ENCODE measurements at places on chromosomes 7 and 10. TPM values are rescaled to one million over a fixed set of nuclear protein-coding genes. Genes with fewer than 3 reads are reported as not detected.

GRCh38 chr7:7519056-7519455, 16.6 kb downstream of the COL28A1 start:
- DNase-seq: no peak

GRCh38 chr7:152568972-152569371, 107.0 kb downstream of the XRCC2 start:
- DNase-seq: no peak

- no peak for DNase-seq
Observed at GRCh38 chr10:36331121-36331520, 689.0 kb upstream of the FZD8 start.

- DNase-seq: no peak
Observed at GRCh38 chr10:18409599-18410397, 241.6 kb downstream of the NSUN6 start.

Gene STEAP2
- 32.2 TPM for total RNA-seq

Gene CPVL
- total RNA-seq: 9.6 TPM

- DNase-seq: no peak
Observed at GRCh38 chr10:89837165-89838043, 136.0 kb downstream of the KIF20B start.

Data from vagina (tissue), 2 donors.